ENCODE measurements at places on chromosomes 12 and 14.

- DNase-seq = no peak
These were observed at the start of gene RAB35 for GRCh38 chr12:120116441-120116791. Gene RAB35 (minus strand): TSS chr12:120116753. CDS start chr12:120116650, 103 bp downstream.

DNA sequence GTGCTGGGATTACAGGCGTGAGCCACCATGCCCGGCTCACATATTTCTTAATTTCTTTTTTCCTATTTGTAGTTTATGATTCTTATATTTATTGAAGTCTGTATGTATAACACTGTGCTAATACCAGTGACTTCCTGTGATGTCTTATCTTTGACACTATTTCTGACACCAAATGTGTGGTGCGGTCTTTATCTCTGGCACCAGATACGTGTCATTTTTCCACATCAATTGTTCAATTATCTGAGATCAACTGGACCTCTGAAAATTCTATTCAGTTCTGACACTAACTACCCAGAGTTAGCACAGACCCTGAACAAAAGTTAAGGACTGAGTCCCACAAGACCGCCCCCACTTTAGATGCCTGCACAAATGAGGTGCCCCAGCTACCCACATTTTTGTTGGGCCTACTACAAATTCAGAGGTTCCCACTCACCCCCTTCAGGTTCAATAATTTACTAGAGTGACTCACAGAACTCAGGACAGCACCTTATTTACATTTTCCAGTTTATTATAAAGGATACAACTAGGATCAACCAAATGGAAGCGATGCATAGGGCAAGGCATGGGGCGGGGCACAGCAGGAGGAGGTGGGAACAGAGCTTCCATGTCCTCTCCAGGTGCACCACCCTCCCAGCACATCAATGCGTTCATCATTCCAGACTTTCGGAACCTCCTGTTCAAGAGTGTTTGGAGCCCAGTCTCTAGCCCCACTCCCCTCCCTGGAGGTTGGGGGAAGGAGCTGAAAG lies 11.6 kb upstream of the SRSF9 start:
- DNase-seq = no peak

DNA sequence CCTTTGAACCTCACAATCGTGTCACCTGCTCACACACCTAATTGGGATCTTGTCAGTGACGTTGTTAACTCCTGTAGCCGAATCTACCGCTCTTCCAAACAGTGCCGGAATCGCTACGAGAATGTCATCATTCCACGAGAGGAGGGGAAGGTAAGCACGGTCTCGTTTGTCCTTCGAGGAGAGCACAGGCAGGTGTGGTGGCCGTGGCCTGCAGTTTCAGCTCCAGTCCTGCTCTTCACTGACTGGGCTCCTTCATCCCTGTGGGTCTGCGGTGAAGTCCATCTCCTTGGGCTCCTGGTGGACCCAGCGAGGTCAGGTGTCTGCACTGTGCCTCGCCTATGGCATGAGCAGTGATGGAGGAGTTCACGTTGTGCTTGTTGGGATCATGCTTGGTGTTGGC lies 96.0 kb downstream of the EP400 start:
- no peak for DNase-seq

DNA sequence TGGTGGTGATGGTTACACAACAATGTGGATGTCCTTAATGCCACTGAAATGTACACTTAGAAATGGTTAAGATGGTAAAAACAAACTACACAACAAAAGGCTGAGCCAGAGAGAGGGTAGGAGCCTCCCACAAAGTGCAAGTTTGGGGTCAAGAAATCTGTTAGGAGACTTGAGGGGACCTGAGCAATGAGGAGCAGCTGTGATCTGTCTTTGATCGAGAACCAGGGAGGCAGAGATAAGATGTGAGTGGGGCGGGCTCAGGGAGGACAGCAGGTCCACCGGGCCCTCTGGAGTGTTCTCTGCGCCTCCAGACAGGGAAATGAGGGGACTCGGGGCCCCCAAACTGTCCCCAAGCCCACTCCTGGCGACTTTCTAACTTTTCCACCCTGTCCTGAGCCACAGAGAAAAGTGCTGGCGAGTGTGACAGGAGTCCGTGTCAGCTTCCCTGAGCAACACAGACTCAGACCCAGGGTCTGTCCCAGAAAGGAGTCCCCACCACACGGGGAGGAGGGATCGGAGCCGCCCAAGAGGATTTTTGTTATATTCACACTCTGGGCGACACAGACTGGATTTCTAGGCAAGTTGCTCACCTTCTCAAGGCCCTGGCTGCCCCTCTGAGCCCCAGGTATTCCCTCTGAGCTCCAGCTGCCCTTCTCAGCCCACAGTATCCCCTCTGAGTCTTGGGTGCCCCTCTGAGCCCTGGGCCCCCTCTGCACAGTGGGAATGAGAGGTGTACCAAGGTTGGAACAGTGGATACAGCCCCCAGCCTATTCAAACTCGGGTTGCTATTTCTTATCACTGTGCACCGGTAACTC lies 11.5 kb upstream of the SCARB1 start:
- DNase-seq = no peak

GRCh38 chr14:21192875-21193535 lies 37.1 kb upstream of the OR5AU1 start:
- DNase-seq = no peak
